ENCODE measurements at places on chromosomes 1 and 21.

DNA sequence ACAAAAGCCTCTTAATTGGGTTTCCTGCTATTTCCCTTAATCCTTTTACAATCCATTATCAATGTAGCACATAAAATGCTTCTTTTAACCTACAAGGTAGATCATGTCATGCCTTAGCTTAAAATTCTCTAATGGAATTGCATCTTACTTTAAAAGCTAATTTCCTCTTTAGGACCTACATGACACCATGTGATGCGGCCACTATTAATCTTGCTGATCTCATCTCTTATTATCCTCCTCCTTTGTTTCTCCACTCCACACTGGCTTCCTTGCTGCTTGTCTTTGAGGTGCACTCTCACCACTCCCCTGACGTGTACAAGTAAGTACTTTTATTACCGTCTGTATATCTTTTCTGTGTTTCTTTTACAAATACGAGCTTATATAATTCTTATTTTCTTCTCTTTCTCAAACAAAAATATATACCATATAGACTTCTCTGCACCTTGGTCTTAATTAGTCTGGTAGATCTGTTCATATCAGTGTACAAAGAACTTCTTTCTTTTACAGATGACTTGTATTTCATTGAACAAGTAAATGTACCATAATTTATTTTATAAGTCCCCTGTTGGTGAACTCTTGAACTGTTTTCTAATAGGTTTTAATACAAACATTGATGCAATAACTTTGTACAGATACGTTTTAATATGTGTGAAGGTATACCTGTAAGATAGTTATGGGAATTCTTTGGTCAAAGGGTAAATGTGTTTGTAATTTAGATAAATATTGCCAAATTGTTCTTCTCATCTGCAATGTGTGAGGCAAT lies 28.2 kb downstream of the GPR88 start:
- no peak for DNase-seq

DNA sequence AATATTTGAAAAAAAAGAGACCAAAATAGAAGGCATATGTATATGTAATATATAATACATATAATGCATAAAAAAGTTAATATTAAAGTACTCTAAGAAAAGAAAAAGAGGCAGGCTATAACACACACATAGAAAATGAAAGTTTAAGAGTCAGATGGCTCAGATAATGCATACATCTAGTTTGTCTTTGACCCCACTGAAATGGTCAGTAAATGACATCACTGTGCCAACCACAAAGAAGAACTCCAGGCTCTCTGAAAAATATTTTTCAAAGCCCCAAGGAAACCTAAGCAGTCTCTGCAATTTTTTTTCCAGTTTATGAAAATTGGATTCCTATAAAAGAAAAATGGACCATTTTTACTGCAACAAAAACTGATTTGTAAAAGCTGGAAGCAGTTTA lies 55.4 kb upstream of the SCYL3 start:
- no peak for DNase-seq

GRCh38 chr1:247291161-247291560 lies 35.3 kb downstream of the VN1R5 start:
- DNase-seq: no peak

- DNase-seq: peak; percentile 88
Observed at GRCh38 chr1:24501371-24502064, 1.1 kb upstream of the RCAN3 start.

GRCh38 chr1:28889357-28889756 lies 25.0 kb upstream of the EPB41 start:
- no peak for DNase-seq

DNA sequence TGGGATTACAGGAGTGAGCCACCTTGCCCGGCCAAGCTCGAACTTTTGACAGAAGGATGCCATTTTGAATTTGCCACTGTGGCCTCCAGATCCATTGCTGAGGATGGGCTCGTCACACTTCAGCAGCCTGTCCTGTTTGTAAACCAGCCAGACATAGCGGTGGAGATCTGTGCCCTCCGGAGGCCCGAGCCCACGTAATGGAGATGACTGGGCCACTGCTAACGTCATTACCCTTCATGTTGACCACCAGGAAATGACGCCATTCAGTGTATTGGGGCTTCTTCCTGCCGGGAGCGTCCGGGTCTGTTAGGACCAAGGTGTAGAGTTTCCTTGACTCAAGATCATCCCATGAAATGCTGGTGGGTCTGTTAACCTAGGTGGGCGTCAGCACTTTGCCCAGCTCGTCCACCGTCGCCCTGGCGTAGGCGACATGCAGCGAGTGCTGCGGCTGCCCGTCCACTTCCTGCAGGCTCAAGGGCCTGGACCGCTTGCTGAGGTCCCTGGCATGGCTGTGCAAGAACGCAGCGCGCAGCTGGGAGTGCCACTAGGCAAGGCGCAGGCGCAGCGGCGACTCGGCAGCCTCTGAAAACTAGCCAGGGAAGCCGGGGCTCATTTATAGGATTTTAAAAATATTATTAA lies 40.8 kb downstream of the PTPRC start:
- DNase-seq: no peak

- peak; percentile 43 for DNase-seq
Observed at GRCh38 chr21:25350056-25350455, 257.2 kb downstream of the MRPL39 start.

DNA sequence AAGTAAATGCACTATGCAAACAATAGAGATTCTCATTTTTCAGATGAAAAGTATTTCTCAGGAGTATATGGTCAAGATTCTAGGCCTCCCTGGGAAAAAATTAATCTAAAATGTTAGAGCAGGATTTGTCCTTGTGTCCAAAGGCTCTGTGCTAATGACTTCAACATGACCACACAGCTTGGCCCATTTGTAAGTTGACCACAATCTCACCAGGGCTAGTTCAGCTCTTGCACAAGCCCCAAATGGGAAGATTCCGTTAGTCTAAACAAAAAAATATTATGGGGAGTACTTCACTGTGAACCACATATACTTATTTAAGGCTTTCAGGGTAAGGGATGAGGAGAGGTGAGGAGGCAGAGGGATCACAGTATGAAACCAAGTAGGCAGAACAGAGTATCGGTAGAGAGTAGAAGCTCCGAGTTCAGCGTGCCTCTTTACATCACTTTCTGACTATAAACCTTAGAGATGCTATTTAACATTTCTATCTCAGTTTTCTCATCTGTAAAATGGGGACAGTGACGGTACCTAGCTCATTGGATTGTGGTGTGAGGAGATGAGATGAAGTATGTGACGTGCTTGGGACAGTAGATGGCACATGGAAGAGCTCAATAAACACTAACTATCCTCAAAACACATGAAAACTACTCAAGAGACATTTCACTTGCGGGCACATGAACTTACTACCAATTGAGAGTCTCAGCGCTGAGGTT lies 37.8 kb upstream of the CTTNBP2NL start:
- no peak for DNase-seq

- peak; percentile 68 for DNase-seq
Observed at GRCh38 chr1:63691701-63692425, 82.0 kb upstream of the ROR1 start.

DNA sequence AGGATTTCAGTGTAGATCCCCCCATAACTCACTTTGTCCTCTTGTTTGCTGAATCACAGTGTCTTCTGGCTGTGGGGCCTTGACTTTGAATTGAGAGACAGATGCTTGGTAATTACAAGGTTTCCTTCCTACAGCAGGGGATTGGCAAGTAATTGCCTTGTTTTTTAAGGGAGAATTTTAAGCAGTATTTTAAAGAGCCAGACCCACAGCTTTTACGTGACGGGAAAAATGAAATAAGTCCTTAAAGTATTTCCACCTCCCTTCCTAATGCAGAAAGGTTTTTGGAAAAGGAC lies 41.0 kb downstream of the PGBD5 start:
- DNase-seq: no peak

- no peak for DNase-seq
Observed at GRCh38 chr1:7174980-7175906, 390.0 kb downstream of the CAMTA1 start.

DNA sequence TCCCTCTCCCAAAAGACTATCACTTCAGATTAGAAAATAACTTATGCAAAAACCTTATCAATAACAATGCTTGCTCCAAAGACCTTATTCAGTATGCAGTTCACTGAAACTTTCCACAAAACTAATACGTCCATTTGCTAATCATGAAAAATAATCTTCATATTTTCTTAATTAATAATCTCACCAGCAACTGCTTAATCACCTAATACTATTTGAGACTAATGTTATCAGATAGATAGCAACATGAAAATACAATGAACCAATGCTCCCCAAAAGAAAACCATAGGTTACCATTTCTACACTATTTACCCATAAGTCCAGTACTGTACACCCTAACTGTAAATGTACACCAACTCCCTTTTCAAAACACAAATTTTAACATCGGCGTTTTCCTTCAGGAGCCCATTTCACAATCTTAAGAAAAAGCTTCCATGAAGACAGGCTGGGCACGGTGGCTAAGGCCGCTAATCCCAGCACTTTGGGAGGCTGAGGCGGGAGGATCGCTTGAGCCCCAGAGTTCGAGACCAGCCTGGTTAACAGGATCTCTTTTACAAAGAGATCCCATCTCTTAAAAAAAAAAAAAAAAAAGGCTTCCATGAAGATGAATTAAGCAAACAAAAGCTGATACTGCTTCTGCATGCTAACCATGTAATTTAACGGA lies 1.7 kb downstream of the GNB1 start:
- no peak for DNase-seq

GRCh38 chr21:31711745-31712285 lies 20.1 kb downstream of the SCAF4 start:
- DNase-seq: no peak

- DNase-seq: no peak
Observed at GRCh38 chr1:172903581-172904220, 147.0 kb downstream of the TNFSF18 start.

DNA sequence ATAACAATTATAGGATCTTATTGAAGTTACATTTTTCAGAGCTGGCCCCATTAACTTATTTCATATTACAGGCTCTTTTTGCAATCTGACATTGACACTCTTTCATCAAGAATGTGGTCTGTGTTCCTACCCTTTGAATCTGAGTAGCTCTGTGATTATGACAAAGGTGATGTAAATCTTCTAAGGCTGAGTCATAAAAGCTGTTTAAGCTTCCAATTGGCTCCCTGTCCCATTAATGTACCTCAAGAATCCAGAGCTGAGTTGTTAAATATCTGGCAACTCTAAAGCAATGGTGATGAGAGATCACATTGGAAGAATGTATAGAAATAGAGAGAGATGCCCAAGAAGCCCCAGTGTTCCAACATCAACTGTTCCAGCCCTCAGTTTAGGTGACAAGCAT lies 178.5 kb upstream of the DEPDC1 start:
- no peak for DNase-seq

GRCh38 chr1:194014014-194014413 lies 827.6 kb upstream of the B3GALT2 start:
- DNase-seq: no peak

DNA sequence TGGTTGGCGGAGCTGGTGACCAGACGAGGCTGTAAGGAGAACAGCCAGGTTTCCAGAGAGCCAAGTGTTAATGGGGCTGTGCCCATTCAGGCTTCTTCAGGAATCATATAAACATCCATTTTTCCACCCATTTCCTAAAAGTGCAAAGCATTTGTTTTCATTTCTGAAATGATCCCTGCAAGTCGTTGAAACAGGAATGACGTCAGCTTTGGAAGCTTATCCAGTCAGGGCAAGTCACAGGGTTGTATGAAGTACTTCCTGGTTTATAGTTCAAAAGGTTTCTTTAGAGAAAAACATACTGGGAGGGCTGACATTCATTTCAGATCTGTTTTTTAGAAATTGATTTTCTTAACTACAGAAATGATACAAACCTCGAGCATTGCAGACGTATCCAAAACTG lies 29.2 kb downstream of the IGSF5 start:
- no peak for DNase-seq

GRCh38 chr1:189253601-189254350 lies 1223.9 kb downstream of the BRINP3 start:
- no peak for DNase-seq

DNA sequence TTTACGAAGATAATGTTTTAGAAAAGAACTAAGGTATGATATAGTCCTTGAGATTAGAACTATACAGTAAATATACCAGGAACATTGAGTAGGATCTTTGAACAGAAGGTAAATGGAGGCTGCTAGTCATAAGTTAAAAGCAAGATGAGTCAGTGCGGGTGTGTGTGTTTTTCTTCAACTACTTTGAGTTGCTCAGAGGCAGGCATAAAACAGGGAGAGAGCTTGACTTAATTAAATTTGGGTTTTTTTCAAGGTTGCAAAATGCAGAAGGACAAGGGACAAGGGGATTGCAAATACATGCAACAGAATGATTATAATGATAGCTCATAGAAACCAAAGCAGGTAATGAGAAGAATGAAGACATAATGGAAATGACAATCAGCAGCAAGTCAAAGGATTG lies 815.1 kb downstream of the NCAM2 start:
- no peak for DNase-seq

GRCh38 chr1:94240822-94241221 lies 3.4 kb upstream of the ARHGAP29 start:
- no peak for DNase-seq

DNA sequence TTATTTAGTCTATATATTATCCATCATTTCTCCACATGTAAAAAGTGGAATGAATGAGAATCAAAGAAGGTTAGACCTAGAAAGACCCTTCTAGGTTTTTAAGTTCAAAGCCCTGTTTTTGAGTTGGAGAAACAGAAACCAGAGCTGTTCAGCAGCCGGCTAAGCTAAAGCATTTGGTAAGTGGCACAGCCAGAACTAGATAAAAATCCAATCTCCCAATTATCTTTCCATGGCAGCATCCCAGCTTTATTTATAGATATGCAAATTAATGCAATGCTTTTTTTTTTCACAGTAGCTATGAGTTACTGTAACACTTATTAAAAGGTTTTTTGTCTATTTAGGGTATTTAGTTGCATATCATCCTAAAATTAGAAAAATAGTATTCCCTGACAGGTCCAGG lies 85.1 kb downstream of the NIBAN1 start:
- no peak for DNase-seq

GRCh38 chr1:115840605-115841460 lies at the start of gene NHLH2:
Gene NHLH2, minus strand, starts transcription at chr1:115841126. Its CDS starts 2,754 bp downstream, at chr1:115838372.
- no peak for DNase-seq

DNA sequence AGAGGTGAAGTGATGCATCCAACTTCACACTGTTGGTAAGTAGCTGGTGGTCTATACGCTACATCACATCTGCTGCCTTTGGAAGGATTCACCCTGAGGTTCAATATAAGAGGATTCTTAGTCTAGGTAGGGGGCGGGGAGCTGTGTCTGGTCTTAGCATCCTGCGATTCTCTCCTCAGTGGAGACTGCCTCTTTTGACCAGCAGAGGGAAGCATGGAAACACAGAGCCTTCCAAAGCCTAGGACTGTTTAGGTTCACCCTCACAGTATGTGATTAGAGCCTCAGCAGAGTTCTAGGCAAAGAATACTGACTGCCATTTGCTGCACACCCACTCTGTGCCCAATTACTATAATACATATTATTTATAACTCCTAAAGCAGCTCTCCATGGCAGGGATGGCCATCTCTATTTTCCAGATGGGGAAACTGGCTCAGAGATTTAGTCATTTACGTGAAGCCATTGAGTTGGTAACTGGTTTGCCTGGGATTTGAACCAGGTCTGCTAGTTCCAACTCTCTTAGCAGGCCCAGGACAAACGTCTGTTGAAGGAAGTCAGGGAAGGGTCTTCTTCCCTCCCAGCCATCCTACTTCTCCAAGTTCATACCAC lies 28.9 kb upstream of the EFCAB14 start:
- peak; percentile 3 for DNase-seq

All from AML-193 (cell line).